ENCODE measurements at places on chromosomes 6 and 20.

GRCh38 chr6:151036869-151037680 lies 171.6 kb downstream of the MTHFD1L start:
- no peak for DNase-seq

GRCh38 chr20:46060301-46060881 lies 29.4 kb downstream of the NCOA5 start:
- no peak for DNase-seq

DNA sequence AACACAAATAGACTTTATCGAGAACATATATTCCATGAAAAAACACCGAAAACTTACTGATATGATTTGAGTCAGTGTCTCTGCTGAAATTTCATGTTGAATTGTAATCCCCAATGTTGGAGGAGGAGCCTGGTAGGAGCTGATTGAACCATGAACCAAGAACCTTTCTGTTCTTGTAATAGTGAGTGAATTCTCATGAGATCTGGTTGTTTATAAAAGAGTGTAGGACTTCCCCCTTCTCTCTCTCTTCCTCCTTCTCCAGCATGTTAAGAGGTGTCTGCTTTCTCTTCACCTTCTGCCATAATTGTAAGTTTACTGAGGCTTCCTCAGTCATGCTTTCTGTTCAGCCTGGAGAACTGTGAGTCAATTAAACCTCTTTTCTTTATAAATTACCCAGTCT lies 1289.3 kb upstream of the CITED2 start:
- no peak for DNase-seq

DNA sequence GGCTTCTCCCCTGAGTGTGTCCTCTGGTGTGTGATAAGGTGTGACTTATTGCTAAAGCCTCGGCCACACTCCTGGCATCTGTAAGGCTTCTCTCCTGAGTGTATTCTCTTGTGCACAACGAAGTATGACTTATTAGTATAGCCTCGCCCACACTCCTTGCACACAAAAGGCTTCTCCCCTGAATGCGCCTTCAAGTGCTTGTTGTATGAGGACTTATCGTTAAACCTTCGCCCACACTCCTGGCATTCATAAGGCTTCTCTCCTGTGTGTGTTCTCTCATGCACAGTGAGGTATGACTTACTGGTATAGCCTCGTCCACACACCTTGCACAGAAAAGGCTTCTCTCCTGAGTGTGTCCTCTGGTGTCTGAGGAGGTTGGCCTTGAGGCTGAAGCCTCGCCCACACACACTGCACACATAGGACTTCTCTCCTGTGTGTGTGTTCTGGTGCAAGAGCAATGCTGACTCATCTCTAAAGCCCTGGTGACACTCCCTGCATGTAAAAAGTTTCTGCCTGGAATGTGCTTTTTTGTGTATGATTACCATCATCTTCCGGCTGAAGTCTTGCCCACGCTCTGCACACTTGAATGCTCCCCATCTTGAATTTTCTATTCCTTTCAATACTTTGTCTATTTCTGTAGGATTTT lies 20.4 kb downstream of the ZNF337 start:
- no peak for DNase-seq

GRCh38 chr6:12291839-12292604 lies 1.9 kb downstream of the EDN1 start:
- no peak for DNase-seq

DNA sequence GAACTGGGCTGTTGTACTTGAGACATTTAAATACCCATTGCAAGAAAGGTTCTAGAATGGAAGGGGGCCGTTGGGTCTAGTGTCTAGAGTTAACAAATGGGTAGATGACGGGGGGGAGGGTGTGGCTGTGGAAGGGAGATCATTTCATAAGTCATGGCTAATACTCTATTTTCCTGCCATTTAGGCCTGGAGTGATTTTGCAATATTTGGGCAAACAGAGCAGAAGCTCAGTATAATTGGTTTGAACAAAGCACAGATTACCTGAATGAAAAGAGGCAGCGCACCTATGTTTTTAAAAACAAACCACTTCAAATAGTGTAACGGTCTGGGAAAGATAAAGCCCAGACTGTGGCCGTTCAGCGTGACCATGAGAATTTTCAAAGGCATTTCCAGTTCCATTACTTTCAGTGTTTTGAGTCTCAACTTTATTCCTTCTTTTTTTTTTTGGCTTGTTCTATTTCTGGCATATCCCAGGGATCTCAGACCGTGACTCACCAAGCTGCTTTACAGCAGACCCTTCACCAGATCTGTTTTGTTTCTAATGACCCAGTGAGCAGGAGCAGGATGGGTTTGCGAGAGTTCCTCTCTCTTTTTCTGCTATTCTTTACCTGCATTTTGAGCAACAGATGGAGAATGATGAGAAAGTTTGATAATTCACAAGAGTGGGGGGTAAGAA lies 73.7 kb downstream of the LYRM2 start:
- no peak for DNase-seq

GRCh38 chr20:37853823-37854375 lies 49.0 kb upstream of the VSTM2L start:
- no peak for DNase-seq

- no peak for DNase-seq
Measured at GRCh38 chr6:129212081-129212480, 329.1 kb downstream of the LAMA2 start.

- DNase-seq, result no peak
Measured at GRCh38 chr6:66376001-66376400, 669.0 kb upstream of the EYS start.

GRCh38 chr6:115323001-115323400 lies 737.7 kb downstream of the FRK start:
- no peak for DNase-seq

DNA sequence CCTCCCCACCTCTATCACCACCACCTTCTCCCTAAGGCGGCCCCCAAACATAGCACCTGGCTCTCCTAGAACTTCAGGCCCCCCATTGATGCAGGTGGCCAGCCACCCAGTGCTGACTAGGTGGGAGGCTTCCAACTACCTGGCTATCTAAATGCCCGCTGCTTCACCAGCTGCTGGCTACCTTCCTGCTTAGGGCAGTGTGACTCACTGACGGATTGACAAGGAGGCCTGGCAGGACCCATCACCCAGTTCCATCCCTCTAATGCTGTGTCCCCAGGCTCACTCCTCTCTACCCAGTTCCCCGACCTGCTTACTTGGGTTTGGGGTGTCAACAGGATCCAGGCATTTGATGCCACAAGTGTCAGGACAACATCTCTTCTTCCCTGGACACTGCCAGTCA lies 1.1 kb downstream of the SLPI start:
- DNase-seq, result no peak

- DNase-seq, result no peak
Measured at GRCh38 chr6:102520966-102521365, 1127.5 kb downstream of the GRIK2 start.

GRCh38 chr6:13522656-13523055 lies 35.3 kb upstream of the GFOD1 start:
- DNase-seq, result no peak

DNA sequence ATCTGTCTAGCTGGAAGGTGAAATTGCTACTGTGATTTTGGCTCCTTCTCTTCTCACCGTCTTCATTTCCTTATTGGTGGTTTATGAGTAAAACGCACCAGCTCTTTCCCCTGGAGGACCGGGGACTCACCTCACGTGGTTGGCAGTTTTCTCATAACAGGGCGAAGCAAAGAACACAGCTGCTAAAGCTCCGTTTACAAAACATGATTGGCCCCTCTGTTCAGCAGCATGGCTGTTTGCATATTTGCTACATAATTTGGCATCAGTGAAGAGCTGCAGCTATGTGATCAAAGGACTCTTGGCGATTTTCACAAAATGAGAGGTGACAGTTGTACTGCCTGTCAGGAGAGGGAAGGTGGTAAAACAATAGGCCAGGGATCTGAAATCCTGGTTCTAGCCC lies 20.5 kb upstream of the TMEM181 start:
- no peak for DNase-seq

DNA sequence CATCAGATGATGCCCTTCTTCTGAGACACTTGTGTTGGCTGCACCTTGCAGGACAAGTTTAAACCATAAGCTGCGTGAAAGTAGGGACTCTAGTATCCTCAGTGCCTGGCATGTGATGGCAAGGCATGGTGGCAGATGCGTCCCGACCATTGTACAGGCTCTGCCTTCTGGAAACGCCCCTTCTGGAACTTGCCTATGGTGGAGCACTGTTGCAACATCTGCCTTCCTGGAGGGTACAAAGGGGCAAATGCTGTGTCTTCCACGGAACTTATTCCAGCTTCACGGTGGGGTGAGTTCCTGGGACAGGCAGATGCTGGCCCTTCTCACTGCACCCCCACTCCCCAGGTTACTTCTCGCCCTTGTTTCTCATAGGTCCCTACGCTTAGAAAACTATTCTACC lies 232.8 kb downstream of the THBS2 start:
- DNase-seq, result no peak

- DNase-seq, result no peak
Measured at GRCh38 chr6:158722176-158722729, 72.4 kb downstream of the SYTL3 start.

DNA sequence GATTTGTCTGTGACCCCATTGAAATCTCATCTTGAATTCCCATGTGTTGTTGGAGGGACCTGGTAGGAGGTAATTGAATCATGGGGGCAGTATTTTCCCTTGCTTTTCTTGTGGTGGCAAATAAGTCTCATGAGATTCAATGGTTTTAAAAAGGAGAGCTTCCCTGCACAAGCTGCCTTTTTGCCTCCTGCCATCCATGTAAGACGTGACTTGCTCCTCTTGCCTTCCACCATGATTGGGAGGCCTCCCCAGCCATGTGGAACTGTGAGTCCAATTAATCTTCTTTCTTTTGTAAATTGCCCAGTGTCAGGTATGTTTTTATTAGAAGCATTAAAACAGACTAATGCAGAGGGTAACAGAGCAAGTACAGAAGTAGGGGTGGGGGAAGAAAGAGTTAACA lies 1097.0 kb upstream of the ADGRB3 start:
- DNase-seq, result no peak

GRCh38 chr6:32815996-32816395 lies 806 bp downstream of the HLA-DOB start:
- DNase-seq, result no peak

DNA sequence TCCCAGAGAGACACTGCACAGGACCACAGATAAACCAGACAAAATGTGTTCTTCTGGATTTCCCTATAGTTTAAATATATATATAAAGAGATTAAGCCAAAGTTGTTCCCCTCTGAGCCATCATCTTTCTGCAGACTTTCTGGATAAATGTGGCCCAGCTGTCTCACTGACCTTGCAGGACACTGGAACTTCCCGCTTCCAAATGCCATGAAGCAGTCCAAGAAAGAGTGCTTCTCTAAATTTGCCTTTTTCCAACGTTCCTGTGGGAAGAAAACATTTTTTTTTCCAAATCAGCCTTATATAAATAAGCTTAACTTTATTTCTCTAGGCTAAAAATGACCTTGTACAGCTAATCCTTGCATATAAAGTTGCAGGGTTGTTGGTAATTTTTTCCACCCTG lies 65.7 kb downstream of the CYP39A1 start:
- DNase-seq, result no peak

DNA sequence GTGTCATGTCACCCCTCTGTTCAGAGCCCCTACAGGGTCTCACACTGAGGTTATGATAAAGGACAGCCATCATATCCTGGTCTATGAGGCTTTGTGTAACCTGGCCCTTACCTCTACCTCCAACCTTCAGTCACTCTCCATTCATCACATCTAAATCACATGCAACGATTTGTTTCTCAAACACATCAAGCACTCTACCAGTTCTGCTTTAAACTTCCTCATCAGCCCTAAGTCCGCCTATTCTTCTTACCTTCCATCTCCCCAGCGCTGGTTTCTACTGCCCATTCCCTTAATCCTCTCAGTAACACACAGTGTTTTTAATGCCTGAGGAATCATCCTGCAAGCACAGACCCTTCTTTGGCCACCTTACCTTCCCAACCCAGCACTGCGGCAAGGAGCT lies 17.9 kb upstream of the BACH2 start:
- no peak for DNase-seq

DNA sequence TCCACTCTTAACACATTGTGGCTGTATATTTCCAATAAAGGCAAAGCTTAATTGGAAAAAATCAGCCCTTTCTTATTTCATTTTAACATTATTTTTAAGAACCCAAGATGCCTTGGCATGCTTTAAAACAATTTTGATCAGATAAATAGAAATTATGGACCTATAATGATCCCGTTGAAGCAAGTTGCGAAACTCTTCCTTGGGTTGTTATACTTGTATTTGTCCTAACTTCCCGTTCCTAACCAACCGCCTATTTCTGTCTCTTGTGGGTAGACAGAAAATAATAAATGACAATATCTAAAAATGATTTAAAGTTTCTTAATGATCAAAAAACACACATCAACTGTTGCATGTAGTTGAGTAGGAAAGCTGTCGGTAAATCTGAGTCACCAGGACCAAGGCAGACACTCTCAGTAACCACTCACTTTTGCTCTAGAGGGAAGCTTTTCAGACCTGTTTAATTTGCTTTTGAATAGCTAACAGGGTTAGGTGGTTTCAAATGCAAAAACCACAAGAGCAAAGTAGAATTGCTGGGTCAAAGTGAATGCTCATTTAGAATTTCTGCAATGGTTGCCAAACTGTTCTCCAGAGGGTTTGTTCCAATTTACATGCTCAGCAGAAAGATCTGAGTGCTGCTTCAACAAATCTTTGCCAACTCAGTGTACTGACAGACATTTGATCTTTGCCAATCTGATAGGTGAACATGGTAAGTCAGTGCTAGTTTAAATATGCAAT lies 34.2 kb upstream of the KCNK5 start:
- no peak for DNase-seq

DNA sequence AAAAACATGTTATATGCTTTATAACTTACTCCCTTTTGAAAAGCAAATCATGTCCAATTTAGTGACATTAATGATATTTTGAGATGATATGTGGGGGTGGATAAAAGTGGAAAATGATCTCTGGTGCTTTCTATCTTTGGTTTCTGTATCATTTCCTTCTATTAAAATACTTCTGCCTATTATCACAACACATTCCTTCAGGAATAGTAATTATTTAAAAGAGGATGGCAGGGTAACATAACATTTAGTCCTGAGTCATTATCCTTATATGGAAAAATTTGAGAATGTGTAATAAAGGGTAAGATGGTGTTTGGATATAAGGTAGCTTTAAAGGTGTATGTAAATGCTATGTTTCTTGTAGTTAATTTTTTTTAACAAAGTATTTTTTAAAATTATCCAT lies 657.7 kb downstream of the PHF3 start:
- DNase-seq, result no peak
